CD4-positive, alpha-beta T cell treated with Interleukin-2 at 100 ng/mL for 4 hours (primary cell): ENCODE measurements at places on chromosomes 6 and 20.

- DNase-seq = no peak
Observed at GRCh38 chr20:37388831-37389230, 42.9 kb downstream of the SRC start.

- no peak for DNase-seq
Observed at GRCh38 chr6:155791891-155792290, 336.3 kb upstream of the NOX3 start.

GRCh38 chr20:17431621-17432364 lies 99.4 kb downstream of the BFSP1 start:
- peak; percentile 50 for DNase-seq

GRCh38 chr6:125918681-125919566 lies 37.6 kb upstream of the HINT3 start:
- DNase-seq = peak; percentile 67

GRCh38 chr6:33696548-33697518 lies 14.7 kb downstream of the UQCC2 start:
- DNase-seq = peak; percentile 41
